ENCODE measurements at places on chromosomes 7 and 10.

DNA sequence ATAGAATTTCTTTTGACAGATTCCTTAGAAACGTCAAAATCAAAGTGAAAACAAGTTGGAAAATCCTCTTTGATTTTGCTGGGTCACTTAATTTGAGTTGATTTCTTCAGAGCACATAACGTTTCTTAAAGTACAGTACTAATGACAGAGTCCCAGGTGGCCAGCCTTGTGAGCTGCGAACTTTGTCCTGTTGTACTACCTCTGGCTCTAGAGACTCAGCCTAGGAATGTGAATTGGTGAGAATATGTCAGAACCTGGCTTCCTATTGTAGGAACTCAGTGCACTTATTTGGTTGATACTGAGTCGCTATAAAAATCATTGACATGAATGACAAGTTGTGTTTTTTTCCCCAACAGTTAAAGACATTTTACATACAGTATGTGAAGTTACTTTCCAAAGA lies 20.2 kb downstream of the SDK1 start:
- DNase-seq = no peak

DNA sequence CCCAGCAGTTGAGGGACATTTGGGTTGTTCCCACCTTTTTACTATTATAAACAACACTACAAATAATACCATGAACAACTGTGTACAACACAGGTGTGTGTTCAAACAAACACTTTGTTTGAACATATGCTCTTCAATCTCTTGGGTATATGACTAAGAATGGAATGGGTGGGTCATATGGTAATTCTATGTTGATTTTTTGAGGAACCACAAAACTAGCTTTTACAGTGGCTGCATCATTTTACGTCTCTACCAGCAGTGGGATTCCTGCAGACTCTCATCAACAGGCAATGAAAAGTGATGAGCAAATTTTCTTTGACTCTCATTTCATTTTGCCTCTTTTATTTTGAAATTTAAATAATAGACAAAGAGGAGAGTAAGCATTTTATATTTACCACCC lies 116.9 kb upstream of the KLF14 start:
- peak; percentile 23 for DNase-seq

DNA sequence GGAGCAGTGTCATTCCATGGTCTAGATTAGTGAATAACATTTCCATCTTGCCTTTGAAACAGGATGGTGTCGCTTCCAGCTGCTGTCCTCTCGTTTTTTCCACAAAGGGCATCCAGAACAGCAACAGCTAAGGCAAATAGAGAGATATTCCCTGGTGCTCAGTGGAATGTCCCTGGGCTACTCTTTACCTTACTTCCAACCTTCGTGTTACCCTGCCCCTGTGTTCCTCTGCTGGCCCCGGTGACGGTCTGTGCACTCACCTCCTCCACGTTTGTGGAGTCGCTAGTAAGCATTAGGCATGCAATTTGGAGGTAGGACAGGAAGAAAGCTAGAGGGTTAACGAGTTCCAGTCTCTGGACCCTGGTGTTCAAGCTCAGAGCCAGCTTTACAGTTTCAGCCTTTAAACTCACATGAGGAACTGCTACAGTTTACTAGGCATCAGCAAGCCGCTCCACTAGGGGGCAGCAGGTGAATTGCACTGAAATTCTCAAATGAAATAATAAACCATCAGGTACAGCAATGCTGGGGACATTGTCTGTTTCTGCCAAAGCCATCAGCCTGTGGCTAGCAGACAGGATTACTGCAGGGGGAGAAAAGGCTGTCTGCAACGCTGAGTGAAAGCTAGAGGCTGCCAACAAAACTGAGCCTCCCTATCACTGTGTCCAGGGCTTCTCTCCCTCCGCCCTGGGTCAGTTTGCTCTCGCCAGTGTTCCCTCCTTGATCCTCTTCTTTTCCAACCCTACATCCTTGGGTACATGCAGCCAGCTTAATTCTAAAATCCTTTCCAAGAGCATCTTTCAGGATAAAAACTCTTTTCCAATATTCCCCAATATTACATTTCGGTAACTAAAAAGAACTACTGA lies 9.0 kb downstream of the MRPL32 start:
- DNase-seq = no peak

DNA sequence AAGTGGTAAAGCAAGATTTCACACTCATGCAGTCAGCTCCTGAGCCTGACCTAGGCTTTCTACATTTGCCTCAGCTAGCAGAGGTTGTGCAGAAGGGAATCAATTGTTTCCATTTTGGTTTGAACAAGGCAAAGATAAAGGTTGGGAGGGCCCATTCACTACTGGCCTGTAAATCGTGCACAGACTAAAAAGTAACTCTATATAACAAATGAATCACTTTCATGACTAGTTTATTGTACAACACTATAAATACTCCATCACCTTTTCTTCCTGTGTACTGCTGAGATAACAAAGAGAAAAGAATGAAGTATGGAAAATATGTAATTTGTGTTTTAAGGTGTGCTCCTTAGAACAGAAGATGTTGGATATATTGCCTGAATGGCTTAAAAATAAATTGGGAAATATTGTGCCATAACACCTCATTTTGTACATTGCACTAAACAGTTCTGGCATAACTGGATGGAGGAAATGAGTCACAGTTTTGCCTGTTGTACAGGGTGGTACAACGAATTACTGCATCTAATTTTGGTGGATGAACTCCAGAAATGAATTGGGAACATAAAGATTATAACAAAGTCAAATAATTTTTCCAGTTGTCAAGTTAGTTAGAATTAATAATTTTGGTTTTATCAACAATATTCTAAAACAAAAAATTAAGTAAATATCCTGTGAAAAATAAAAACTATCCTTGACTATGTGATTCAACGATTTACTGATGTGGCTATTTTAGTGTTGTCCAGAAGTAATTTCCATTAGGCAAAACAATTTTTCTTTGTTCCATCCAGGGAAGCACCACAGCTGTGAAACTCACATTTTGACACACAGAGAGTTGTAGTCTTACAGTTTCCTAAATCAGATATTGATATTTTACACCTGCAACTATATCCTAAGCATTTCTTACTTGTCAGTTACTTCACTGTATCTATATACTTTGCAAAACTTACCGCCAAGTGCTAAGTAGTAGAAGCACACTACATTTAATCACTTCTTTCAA lies 18.0 kb downstream of the SEMA3C start:
- peak; percentile 80 for DNase-seq

- DNase-seq = no peak
Observed at GRCh38 chr10:129108378-129108777, 358.7 kb upstream of the MGMT start.

Measured in stromal cell of bone marrow (primary cell).